ENCODE measurements at places on chromosomes 12 and 14.

DNA sequence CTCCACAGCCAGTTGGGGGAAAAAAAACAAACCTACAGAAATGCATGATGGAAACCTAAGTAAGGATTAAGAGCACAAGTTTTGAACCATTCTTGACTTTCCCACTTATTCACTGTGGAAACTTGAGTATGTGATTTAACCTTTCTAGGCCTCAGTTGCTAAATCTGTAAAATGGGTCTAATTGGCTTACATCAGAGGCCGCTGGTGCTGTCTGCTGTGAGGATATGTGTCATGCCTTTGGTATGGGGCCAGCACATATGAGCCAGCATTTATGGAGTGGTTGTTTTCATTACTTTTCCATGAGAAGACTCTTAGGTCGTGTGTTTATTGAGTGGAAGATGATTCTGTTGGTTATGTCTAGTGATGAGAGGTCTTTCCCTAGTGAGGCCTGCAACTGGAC, 102.4 kb downstream of the ESR2 start:
- DNase-seq = peak; percentile 83

- no peak for DNase-seq
Observed at GRCh38 chr14:56125772-56126636, 7.8 kb downstream of the PELI2 start.

GRCh38 chr14:97594306-97594705, 797.1 kb downstream of the VRK1 start:
- no peak for DNase-seq

DNA sequence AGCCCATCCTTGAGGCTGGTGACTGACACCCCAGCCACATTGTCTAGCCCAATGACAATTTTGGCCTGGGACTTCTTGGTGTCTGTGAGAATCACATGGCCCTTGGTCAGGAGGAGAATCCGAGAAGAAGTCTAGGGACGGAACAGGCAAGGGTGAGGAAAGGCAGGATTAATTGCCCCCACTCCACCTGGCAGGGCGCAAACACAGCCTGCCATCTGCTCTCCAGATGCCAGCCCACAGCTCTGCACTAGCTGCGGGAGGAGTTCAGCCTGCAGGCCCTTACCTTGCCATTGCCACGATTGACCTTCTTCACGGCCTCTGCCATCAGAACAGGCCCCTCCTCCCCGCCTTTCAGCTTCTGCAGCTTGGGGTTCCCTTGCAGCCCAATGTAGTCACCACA, 13.1 kb upstream of the TAC3 start:
- DNase-seq = no peak

DNA sequence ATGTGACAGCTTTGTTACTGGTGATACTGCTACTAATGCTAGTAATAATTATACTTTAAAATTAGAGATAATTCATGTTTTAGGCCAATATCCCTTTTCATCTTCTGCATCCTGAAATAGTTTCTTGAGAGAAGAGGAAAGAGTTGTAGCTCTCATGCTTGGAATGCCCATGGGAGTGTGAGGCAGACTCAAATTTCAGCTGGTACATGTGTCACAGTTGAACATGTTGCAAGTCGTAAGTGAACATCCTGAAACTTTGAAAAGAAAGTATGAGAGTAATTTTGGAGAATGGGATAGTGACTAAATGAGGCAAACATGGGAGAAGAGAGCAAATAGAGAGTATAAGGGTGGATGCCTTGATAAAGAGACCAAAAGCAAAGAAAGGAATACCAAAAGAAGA, 168.0 kb downstream of the TMTC3 start:
- DNase-seq = peak; percentile 74

DNA sequence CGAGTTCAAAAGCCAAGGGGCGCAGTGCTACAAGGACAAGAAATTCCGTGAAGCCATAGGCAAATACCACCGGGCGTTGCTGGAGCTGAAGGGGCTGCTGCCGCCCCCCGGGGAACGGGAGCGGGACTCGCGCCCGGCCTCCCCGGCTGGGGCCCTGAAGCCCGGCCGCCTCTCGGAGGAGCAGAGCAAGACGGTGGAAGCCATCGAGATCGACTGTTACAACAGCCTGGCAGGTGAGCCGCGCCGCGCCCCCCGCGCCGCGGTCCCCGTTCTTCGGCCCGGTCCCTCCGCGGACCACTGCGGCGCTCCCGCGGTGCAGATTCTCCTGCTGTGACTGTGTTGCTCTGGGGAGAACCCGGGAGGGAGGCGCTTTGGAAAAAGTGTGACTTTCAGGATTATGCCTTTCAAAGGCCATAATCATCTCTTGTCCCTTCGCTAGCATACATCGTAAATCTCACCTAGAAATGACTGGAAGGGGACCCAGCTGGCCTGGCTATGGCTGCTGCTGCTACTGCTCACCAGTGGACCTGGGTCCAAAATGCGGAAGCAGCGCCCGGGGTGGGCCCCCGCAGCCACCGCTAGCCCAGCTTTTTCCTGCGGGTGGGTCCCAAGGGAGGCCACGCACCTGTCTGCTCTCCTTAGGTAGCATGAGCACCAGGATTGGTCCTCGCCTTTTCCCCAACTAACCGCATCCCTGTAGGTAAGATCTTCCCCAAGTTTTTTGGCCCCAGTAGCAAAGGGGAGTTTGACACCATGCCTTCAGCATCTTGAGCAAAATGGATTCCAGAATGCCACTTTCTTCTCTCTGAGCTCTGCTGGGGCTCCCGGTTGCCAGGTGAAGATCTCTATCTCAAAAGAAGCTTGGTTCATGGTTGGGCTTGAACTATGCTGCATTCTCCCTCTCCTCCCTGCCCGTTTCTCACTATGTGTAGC, 853 bp downstream of the TTC9 start:
- DNase-seq = no peak

GRCh38 chr14:90396341-90397339, at the start of gene CALM1:
TSS of gene CALM1 (plus strand) at chr14:90397029. CDS start at chr14:90397231, 202 bp downstream.
- peak; percentile 96 for DNase-seq

DNA sequence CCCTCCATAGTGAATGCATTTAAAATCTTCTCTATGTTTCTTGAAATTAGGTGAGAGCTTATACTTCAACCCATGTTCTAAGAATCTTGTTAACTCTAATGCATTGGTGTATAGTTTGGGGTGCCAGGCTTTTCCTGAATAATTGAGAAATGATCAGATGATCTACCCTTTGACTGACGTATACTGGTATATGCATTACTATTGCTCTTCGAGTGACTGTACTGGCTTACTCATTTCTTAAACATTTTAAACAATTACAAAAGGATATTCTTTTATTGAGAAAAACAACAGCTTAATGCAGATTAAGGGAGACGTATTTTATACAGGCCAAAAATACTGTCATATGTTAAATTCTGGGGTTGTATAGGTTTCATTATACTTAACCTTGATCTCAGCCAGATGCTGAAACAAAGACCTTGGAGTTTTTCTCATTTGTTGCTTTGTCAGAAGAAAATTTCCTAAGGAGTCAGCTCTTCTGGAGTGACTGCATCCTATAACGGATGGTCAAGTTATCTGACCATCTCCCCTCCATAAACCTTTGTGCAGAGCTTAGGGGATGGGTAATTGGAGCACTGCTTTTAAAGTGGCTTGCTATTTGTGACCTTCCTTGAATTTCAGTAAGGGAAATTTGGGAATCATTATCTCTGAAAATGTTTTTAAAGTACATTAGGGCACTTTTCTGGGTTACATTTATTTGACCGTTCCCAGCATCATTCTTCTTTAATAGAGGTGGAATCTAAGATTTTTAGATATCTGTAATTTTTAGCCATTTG, 507.6 kb downstream of the PCNX1 start:
- DNase-seq = peak; percentile 47

DNA sequence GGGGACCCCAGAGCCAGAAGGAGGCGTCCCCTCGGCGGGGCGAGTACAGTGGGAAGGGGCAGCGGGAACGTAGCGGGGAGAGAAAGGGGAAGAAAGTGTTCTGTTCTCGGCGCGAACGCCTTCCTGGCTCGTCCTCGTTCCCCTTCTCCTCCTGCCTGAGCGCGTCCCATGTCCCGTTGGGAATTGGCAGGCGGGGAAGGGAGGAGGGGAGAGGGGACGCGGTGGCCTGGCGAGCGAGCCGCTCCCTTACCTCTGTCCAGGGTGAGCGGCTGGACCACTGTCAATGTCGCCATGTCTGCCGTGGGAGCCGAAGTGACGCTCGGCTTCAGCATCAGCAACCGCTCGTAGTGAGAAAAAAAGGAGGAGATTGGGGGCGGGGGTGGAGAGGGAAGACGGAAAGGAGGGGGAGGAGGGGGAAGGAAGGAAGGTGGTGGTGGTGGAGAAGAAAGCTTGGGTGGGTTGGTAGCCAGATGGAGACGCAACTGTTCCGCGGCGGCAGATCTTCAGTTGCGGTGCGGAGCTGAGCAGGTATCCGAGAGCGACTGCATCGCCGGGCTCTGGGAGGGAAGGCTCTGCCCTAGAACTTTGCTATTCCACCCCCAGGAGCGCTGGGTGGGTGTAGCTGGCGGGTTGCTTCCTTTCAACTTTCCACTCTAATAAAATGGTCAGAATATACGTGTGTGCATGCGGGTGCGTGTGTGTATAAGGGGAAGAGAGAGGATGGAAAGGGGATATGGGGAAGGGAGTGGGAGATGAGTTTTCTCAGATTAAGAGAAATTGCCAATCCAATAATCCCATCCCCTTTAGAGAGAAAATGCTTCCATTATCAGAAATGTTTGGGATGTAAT, at the start of gene LIN7A:
LIN7A (minus strand) TSS at position 544 of the 848 bp plus-strand sequence; CDS start at position 332, 212 bp downstream.
- peak; percentile 62 for DNase-seq

DNA sequence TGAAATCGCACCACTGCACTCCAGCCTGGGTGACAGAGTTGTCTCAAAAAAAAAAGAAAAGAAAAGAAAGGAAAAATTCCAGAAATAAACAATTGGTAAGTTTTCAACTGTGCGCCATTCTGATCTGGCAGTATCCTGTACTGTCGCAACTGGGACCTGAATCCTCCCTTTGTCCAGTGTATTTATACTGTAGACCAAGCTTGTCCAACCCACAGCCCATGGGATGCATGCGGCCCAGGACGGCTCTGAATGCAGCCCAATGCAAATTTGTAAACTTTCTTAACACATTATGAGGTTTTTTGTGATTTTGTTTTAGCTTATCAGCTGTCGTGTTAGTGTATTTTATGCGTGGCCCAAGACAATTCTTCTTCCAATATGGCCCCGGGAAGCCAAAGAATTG, 84.7 kb downstream of the TMCC3 start:
- no peak for DNase-seq

- no peak for DNase-seq
Observed at GRCh38 chr12:117187421-117187820, 2.8 kb downstream of the FBXO21 start.

- peak; percentile 63 for DNase-seq
Observed at GRCh38 chr12:49357103-49357678, 10.1 kb upstream of the SPATS2 start.

DNA sequence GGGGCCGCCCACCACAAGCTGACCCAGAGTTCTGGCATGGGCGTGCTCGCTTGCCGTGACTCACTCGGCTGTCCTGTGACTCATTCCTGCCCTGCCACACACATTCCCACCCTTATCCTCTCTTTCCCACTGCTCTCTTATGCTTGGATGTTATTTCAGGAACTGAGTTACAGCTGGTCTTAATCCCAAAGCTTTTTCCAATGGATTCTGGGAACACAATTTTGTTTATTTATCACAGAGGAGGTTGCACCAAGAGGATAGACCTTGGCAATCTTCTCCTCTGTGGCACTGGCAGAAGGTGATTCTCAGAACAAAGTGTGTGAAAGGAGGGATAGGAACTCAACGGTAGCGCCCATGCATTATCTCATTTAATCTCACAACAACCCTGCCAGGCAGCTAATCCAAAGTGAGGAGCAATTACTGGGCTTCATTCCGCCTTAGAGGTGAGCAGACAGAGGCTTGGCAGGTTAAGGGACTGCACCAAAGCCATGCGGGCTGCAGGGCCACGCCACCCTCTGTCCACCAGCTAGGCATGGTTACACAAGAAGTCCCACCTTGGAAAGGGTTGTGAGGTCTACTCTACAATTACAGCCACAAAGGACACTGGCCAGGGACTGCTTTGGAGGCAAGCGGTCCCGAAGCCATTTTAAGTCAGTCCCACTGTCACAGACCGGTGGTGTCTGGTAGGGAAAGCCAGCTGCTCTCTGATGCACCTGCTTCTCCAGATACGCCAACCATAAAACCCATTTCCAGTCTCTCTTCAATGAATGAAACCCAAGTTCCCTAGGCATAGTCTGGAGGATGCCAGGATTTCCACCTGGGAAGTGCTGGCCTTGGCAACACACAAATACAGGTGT, 32.9 kb downstream of the SYNE3 start:
- DNase-seq = peak; percentile 92

- no peak for DNase-seq
Observed at GRCh38 chr14:70776197-70776596, 33.1 kb downstream of the MAP3K9 start.

- no peak for DNase-seq
Observed at GRCh38 chr14:105168496-105168978, at the start of gene JAG2. TSS of gene JAG2 (minus strand) at chr14:105168776. CDS start at chr14:105168420, 356 bp downstream.

DNA sequence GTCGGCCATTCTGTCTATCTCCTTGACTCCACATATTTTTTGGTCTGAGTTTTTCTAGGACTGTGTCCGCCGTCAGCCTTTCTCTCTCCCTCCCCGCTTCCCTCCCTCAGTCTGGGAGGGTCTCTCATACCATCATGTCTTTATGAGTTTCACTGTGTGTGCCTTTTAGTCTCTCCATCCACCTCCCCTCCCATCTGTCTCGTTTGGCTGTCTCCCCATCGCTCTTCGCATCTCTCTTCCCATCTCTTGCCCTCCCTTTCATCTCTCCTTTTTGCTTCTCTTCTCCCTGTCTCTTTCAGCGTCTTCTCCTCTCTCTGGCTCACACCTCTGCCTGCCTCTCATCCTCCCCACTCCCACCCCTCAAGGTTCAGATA, 6.9 kb upstream of the CISTR start:
- DNase-seq = no peak

- no peak for DNase-seq
Observed at GRCh38 chr12:96513166-96513565, 23.8 kb downstream of the CFAP54 start.

GRCh38 chr12:78062786-78063185, 232.1 kb downstream of the NAV3 start:
- peak; percentile 87 for DNase-seq

- DNase-seq = peak; percentile 81
Observed at GRCh38 chr14:51304438-51304837, 64.4 kb downstream of the TMX1 start.

- no peak for DNase-seq
Observed at GRCh38 chr14:96084796-96085195, 45.6 kb downstream of the C14orf132 start.

Measured in astrocyte of the spinal cord (primary cell).